Tongue (tissue), 3 donors: ENCODE measurements at places on chromosomes 6 and 20. TPM values are rescaled to one million over a fixed set of nuclear protein-coding genes. Genes with fewer than 3 reads are reported as not detected.

Gene DPPA5
- not detected for total RNA-seq

Gene CRISP3
- 100 TPM for total RNA-seq

Gene RSPO4
- not detected for total RNA-seq

Gene PREX1
- 29.4 TPM for total RNA-seq

Gene EPPIN
- not detected for total RNA-seq

Gene TREM1
- 1.7 TPM for total RNA-seq

GRCh38 chr6:55277646-55278045 is 49.6 kb upstream of the GFRAL start:
- peak; percentile 61 for DNase-seq

DNA sequence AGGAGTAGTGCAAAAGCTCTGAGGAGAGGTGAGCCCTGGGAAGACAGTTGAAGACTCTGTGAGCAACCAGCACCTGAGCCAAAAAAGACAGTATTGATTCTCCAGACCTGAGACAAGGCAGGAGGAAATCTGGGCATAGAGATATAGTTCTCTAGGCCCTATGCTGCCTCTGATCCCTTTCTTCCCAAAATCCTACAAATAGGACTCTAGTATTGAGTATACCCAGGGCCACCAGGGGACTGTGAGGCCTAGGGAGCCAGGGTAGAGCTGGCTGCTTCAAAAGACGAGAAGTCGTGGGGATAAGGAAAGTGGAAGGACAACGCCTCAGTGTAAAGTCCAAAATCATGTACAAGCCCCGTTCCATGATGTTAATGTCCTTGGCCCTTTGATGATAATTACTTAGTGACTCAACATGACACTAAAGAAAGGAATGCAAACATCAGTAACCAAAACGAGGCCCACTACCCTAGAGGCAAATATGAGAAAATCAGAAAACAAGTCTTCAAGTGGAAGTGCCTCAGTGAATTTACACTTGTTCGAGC is 197.3 kb upstream of the PROKR2 start:
- no peak for DNase-seq

DNA sequence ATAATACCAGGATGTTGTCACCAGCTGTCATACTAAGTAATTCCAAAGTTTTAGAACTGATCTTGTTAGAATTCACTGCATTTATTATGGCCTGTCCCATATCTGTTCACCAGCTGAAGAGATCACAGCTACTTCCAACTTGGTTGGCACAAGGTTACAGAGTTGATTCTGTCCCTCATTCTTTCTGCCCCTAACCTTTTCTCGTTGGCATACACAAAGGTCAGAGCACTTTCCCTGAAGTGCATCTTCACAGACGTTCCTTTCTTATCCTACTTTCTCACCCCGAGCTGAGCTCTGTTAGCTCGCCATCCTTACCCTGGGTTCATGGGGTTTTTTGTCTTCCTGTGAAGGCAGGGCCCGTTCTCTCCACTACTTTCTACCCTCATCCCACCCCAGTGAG is 66.0 kb upstream of the VSTM2L start:
- no peak for DNase-seq

DNA sequence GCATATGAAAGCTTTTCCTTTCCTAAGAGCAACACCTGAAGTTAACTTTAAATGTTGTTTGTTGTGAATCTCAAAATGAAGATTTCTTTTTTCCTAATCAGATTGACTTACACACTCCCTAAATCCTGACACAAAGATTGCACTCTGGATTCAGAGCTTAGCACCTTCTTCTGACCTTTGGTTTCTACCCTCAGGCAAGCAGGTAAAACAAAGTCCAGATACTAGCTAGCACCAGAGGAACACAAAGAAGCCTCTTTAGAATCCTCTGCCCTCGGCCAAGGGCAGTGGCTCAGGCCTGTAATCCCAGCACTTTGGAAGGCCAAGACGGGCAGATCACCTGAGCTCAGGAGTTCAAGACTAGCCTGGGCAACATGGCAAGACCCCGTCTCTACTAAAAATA is 14.5 kb downstream of the SERAC1 start:
- no peak for DNase-seq

- no peak for DNase-seq
Observed at GRCh38 chr20:54469952-54470351, 5.4 kb upstream of the DOK5 start.

DNA sequence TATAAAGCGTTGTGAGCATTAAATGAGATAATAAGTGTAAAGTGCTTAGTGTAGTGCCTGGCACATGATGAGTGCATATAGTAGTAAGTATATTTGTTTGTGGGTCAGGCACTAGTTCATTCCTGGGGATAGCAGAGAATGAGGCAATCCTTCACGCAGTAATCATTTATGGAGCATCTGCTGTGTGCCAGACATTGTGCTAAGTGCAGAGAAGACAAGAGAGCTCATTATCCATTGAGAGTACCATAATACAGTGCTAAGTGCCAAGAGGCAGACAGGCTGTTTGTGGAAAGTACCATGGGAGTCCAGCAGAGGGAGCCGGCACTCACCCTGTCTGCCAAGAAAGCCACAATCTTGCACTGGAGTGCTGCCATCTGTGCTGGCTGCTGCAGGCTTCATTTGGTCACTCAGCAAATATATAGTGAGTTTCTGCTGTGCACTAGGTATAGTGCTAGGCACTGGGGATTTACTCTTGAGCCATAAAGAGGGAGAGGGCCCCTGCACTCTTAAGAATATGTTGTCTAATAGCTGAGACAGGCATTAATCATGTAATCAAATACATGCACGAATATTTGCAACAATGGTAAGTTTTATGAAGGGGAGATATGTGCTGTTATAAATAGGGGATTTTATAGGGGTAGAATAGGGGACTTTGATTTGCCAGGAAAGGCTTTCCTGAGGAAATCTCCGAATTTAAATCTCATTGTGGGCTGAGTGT is 12.9 kb upstream of the MROH8 start:
- peak; percentile 96 for DNase-seq

- no peak for DNase-seq
Observed at GRCh38 chr6:45787384-45787783, 228.3 kb downstream of the CLIC5 start.

GRCh38 chr6:169886631-169887227 is 135.3 kb downstream of the ERMARD start:
- DNase-seq: no peak

DNA sequence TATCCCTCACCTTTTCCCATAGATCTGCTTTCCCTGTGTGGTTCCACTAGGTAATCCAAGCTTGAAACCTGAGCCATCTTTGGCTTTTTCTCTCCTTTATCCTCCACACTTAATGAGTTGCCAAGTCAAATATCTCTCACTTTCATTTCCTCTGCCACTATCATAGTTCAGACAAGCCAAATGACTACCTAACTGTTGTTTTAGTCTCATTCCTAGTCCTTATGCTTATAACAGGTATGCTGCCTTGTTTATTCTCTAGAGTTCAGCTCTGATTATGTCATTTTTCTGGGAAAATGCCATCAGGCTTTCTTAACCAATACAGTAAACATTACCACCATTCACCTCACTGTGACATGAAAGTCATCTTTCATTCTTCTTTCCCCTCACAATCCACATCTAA is 6.5 kb downstream of the EFHC1 start:
- DNase-seq: no peak

DNA sequence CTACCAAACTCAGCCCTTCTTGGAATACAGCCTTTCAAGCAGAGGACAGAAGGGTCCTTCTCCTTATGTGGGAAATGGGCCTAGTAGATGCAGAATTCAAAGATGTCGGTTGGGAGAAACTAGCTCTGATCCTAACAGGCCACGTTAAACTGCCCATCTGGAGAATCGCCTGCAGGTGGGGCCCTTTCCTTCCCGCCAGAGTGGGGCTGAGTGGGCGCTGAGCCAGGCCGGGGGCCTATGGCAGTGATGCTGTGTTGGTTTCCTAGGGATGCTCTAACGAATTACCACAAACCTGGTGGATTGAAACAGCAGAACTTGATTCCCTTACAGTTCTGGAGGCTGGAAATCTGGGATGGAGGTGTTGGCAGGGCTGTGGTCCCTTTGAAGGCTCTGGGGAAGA is 9.1 kb downstream of the MAPK13 start:
- peak; percentile 64 for DNase-seq

DNA sequence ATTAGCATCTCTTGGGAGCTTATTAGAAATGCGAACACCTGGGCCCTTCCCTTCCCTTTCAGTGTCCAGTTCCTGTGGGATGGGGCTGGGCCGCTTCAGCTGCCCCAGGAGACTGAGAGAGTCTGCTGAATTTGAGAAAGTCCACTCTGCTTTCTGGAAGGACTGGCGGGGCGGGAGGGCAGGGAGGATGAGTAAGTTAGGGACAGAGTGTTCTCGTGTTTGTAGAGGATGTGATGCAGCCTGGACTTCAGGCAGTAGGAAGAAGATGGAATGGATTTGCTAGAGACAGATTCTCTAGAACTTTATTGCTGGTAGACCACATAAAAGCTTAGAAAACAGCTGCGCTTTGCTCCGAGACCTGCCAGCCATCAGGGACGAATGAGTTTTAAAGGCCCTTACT is 1.1 kb upstream of the TULP4 start:
- no peak for DNase-seq

DNA sequence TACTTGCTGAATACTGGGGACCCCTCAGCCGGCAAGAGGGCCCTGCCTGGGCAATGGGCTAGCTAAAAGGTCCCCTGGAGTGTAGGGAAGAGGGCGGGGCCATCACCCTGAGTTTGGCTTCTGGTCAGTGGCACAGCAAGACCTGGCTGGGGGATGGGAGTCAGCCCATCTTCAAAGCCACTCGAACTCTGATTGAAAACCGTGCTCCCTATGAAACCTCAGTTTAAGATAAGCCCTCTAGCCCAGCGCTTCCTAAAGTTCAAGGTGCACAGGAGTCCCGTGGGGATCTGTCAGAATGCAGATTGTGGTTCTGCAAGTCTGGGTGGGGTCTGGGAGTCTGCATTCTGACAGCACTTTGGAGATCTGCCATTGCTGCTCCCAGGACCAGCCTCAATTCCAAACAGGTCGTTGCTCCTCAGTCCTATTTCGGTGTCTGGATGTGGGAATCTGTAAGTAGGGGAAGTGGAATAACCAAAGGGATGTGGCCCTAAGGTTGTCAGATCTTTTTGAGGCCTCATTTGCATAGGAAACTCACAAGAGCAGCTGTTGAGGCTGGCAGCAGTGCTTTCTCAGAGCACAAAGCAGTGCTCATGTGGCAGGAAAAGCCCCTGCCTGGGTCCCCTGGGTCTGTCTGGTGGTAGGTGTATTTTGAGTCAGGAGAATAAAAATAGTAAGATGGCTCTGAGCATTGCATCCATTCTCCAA is 85.3 kb upstream of the SCP2D1 start:
- DNase-seq: no peak

DNA sequence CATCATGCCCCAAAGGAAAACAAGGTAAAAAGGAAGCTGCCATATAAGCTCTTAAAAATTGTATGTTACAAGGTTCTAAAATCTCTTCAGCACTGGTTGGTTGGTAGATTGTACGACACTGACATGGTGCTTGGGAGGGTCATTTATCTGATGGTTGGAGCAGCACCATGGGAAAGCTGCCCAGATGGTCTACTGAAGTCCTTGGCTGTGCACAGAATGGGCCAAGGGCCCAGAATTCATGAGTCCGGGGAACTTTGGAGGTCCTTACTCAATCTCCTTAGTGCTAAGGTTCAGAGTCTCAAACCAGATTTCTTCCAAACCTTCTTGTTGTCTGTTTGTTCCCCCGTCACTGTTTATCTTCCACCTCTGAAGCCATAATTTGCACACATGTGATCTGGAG is 314.4 kb downstream of the ESR1 start:
- no peak for DNase-seq

GRCh38 chr6:103062136-103062535 is 1668.6 kb downstream of the GRIK2 start:
- DNase-seq: no peak

DNA sequence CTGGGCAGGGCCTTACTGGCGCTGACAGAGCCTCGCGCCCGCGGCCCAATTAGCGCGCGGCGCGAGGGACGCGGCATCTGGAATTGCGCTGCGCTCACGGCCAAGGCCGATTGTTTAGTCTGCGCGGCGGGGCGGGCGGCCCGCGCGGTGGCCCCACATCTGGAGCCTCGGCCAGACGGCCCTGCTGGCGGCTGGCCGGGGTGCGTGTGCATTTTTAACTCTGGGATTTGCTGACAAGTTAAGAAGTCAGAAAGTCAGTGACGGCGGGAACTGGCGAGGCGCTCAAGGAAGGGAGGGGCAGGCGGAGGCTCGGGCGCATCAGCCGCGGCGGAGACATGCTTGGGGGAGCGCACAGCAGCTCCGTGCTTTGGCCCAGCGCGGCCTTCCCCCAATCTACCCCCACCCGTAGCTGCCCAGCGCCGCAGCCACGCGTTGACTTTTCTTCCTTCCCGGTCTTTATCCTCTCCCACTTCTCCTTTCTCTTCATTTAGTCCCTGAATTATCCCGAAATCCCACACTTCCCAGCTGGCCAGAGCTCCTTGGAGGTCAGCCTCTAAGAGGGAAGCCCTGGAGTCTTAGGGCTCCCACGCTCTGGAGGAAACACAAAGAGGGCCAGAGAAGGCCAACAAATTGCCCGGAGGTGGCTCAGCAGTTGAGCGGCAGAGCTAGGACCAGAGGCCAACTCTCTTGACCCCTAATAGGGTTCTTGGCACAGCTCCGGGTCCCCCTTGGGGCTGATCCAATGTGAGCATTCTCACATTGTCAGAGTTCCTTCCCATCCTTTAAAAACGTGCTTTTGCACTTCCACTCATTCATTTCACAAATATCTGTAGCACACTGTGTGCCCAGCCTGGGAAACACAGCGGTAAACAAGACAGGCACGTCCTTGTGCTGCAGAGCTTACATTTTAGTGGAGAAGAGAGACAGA is 40.8 kb upstream of the FOXP4 start:
- DNase-seq: peak; percentile 93

DNA sequence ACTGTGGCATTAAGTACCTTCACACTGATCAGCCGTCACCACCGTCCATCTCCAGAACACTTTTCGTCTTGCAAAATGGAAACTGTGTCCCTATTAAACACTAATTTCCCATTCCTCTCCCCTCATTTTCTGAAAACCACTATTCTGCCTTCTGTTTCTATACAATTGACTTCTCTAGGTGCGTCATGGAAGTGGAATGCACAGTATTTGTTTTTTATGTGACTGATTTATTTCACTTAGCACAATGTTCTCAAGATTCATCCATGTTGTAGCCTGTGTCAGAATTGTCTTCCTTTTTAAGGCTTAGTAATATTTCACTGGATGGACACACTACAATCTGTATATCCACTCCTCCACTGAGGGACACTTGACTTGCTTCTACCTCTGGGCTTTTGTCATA is 53.8 kb upstream of the PDE10A start:
- DNase-seq: no peak

DNA sequence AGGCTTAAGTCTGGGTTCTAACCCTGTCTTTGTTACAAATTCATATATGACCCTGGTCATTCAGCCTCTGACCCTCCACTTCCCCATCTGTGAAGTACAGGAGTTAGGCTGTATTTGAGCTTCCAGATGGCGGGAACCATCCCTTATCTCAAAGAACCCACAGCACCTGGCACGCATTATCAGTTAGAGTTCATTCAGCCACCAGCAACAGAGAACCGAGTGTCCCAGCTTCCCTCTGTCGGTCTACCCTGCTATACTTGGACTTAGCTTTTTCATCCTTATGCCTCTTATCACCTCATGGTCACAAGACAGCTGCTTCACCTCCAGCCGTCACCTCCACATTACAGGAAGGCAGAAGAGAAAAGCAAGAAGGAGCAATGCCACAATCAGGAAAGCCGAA is 147.8 kb downstream of the EYA2 start:
- no peak for DNase-seq
